ENCODE measurements at places on chromosomes 7 and 10.

DNA sequence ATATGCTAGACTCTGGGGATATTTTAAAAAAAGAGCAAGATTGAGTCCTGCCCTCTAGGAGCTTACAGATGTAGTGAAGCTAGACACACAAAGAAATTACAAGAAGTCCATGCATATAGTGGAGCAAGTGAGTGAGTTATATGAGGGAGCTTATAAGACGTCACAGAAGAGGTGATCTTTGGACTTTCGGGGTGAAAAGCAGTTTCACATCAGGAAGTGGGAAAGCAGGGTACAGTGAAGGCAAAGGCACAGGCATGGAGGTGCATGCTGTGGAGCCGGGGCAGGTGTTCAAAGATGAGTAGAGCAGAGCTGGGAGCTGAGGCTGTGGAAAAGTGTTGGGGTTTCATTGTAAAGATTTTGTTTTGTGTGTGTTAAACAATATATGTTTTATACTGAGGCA, 38.5 kb upstream of the EXOC6 start:
- DNase-seq, result no peak

- no peak for DNase-seq
Observed at GRCh38 chr10:64316416-64316815, 795.2 kb downstream of the REEP3 start.

- DNase-seq, result no peak
Observed at GRCh38 chr10:126013489-126014281, 117.3 kb downstream of the FANK1 start.

- no peak for DNase-seq
Observed at GRCh38 chr7:138584696-138585095, 116.5 kb downstream of the SVOPL start.
